ENCODE measurements at places on chromosomes 7 and 10.

GRCh38 chr10:88800152-88801125, 2.1 kb upstream of the LIPM start:
- DNase-seq = no peak

DNA sequence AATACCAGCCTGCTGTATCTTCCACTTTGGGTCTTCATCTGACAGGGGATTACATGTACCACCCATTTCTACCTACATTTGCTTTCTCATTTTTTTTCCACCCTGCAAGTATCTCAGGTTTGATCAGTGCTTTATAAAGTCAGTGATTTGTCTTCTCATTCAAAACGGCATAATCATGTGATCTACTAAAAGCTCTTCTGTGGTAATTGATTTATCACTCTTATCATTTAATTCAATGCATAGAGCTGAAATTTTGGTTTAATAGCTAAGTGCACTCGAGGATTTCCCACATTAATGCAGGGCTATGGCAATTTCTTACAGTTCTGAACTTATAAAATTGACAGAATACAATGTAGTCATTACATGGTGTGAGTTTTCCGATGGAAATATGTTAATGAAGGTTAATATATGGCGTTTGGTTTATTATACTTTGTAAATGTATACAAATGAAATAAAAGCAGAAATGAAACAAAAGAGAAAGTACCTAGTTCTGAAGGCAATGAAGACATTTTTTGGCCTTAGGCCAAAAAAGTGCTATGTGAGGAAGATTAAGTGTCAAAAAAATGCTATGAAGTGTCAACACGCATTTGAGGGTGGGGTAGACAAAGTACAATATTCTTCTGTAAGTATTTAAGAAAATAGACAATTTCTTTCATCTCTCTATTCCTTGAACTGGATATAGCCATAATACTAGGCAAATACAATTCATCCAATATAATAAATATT, 457.3 kb downstream of the ETV1 start:
- DNase-seq = no peak

- DNase-seq = no peak
Measured at GRCh38 chr10:93071674-93072224, 1.9 kb upstream of the CYP26A1 start.

DNA sequence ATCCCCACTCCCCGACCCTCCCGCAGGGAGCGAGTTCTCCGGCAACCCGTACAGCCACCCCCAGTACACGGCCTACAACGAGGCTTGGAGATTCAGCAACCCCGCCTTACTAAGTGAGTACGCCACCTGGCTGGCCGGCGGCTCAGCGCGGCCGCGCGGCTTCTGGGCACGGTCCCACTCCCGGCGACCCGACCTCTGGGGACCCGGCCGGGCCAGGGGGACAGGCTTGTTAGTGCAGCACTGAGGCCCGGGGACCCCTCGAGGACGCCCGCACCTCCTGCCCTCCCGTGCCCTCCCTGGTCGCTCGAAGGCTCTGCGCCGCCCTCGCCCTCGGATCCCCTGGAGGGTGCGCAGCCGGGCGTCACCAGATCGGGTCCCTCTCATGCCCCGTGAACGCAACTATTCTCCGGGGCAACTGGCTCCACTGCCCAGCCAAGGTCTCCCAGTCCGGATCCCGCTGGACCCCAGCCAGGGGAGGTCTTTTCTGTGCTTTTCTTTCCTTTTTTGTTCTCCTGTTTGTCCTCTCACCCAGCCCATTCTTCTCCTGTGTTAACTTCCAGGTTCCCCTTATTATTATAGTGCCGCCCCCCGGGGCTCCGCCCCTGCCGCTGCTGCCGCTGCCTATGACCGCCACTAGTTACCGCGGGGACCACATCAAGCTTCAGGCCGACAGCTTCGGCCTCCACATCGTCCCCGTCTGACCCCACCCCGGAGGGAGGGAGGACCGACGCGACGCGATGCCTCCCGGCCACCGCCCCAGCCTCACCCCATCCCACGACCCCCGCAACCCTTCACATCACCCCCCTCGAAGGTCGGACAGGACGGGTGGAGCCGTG, 81.8 kb downstream of the PAX2 start:
- no peak for DNase-seq

GRCh38 chr7:140526787-140527664, 47.7 kb upstream of the MKRN1 start:
- no peak for DNase-seq

- DNase-seq = no peak
Measured at GRCh38 chr7:904847-905246, 28.5 kb downstream of the GET4 start.

DNA sequence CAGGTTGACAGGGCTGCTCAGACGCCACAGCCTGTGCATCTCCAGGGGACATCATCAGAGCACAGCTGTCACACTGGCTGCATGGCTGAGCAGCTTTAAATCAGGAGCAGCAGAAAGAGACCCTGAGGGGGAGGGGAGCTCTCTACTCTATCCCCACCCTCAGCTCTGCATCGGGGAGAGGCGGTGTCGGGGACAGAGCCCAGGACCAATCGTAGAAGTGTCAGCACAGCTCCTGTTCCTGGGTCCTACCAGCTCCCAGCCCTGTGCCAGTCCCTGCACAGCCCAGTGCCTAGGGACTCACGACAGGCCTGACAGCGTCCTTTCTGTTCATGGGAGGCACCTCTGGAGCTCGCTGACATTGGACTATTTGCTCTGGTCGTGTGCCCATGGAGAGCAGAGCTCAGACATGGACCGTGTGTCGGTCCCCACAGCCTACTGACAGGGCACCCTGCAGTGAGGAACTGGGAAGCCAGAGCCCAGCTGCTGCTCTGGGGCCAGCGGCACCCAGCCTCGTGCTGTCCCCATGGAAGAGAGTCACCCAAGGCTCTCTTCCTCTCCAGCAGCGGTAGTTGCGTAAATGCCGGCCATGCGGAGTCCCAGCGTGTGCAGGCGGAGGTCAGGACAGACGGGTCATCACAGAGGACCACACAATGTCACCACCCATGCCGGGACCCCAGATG, 20.4 kb upstream of the ANTXRL start:
- no peak for DNase-seq

DNA sequence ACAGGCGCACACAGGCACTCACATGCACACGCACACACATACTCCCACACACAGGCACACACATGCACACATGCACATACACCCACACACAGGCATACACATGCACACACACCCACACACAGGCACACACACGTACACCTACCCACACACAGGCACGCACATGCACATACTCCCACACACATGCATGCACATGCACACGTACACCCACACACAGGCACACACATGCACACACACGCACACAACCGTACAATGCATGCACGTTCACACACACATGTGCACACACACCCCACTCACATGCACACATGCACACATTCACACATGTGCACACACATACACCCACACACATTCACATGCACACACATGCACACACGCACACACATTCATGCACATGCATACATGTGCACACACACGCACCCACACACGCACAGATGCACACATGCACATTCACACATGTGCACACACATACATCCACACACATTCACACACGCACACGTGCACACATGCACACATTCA, 59.3 kb downstream of the MKI67 start:
- no peak for DNase-seq

GRCh38 chr10:28859791-28860190, 182.5 kb downstream of the BAMBI start:
- DNase-seq = no peak

- DNase-seq = no peak
Measured at GRCh38 chr7:112781558-112781957, 8.6 kb downstream of the TMEM168 start.

- peak; percentile 38 for DNase-seq
Measured at GRCh38 chr10:13271552-13272163, 28.2 kb downstream of the PHYH start.

DNA sequence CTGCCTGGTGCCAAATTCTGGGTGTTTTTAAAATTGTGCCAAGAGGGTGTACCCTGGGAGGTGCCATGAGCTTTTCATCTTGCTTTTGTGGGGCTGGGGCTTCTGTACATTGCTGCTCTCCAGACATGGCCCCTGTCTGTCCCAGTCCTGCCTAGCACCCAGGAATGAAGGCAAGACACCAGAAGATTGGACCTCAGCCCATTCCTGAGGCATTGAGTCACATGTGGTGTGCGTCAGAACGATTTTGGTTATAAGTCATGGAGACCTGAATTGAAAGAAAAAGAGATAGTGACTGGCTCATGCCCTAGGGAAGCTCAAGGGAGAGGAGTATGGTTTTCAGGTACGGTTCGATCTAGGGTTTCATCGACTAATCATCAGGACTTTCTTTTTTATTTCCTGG, 493.2 kb downstream of the TYW1 start:
- no peak for DNase-seq

- no peak for DNase-seq
Measured at GRCh38 chr10:100766693-100767421, 21.5 kb downstream of the PAX2 start.

GRCh38 chr7:2299131-2299829, 15.0 kb downstream of the SNX8 start:
- DNase-seq = no peak

GRCh38 chr10:123472606-123473005, 193.5 kb upstream of the GPR26 start:
- no peak for DNase-seq

DNA sequence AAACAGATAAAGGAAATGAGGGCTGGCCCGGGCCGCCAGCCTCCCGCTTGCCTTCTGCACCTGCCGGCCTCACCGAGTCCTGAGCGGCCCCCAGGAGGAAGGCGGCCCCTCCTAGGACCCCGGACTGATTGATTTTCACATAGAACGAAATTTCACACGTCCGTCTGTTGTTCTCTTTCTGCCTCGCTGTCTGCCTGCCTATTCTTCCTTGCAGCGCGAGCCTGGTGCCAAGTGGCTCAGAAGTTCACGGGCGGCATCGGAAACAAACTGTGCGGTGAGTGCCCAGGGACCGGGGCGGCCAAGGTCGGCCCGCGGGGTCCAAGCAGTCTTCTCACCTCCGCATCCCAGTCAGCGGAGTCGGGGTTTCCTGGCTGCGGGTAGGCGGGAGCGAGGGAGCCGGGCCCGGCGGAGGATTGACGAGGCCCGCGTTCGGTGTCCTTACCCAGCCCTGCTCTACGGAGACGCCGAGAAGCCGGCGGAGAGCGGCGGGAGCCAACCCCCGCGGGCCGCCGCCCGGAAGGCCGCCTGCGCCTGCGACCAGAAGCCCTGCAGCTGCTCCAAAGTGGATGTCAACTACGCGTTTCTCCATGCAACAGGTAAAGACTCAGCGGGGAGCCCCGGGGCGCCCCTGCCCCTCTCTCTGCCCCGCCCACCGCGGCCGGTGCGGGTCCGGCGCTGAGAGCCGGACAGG, 967 bp downstream of the GAD2 start:
- peak; percentile 51 for DNase-seq

GRCh38 chr7:140230516-140230860, 53.7 kb upstream of the KDM7A start:
- no peak for DNase-seq

DNA sequence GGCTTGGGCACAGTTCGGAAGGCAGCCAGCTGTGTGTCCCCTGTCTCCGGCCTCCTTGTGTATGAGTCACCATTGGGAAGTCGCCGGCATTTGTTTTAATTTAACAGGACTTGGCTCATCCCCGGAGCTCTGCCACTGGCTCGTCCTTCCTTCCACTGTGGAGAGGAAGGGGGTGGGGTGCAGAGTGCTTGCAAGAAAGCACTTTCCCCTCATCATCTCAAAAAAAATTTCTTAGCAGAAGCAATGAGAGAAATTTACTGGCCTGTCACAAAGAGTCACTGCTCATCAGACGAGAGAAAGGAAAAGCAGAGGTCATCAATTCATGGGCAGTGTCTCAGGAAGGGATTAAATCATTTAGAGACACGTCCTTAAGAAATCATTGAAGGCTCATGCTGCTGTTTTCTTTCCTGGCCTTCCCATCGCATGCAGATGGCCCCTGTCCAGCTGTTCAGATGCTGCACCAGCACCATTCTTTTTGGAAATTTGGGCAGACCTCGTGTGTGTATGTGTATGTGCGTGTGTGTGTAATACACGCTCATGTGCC, 93.3 kb downstream of the BMS1 start:
- no peak for DNase-seq

DNA sequence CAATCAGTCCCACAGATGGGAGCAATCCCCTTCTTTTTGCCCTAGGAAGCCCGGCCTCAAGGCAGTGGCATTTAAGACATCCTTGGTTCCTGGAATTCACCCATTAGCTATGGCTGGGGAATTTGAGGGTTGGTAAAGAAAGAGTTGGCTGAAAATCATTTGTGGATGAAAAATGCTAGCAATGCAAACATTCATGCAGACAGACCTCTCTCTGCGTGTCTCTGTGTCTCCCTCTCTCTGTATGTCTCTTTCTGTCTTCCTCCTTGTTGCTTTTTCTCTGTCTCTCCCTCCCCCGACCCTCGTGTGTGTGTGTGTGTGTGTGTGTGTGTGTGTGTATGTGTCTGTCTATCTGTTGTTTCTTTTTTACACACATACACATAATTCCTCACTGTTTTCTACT, 19.4 kb downstream of the LDB3 start:
- no peak for DNase-seq

- no peak for DNase-seq
Measured at GRCh38 chr10:75950307-75950706, 518.9 kb downstream of the LRMDA start.

DNA sequence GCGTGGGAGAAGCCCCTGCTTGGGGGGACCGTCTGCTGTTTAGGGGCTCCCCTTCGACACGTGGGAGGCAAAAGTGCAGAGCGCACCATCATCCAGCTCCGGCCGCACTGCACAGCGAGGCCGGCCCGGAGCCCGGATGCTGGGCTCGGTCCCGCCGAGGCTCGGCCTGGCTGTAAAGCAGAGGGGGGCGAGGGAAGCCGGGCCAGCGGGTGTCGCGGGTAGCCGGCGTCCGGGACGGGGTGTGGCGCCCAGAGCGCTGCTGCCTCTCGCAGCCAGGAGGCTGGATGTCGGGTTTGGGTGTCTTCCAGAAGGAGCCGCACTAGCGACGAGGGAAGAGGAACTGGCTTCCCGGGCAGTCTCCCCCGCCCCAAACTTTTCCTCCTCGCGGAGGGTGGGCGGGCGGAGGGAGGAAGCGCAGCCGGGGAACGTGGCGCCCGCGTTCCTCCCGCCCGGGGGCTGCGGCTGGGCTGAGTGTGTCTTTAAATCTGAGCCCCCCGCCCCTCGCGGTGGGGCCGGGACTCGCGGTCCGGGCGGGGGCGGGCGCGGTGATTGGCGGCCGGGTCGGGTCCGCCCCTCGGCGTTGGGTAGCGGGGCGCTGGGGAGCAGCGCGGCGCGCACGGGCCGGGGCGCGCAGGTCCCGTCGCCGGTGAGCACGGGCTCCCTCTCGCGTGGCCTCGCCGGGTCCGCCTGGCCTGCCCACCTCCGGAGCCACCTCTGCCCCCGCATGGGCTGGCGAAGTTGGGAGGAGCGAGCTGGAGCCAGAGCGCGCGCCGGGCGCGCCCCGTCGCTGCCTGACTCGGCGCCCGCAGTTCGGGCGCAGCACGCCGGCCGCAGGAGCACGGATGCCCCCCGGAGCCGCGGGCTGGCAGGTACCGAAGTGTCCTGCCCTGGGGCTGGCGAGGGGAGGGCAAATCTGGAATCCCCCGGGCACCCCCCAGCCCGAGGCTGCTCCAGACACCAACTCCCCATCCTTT, at the start of gene PALD1:
TSS of gene PALD1 (plus strand) at position 577 of the 974 bp plus-strand sequence. CDS start 47,185 bp downstream, outside the sequence.
- no peak for DNase-seq
